ENCODE measurements at places on chromosomes 3 and 15. TPM values are rescaled to one million over a fixed set of nuclear protein-coding genes. Genes with fewer than 3 reads are reported as not detected.

DNA sequence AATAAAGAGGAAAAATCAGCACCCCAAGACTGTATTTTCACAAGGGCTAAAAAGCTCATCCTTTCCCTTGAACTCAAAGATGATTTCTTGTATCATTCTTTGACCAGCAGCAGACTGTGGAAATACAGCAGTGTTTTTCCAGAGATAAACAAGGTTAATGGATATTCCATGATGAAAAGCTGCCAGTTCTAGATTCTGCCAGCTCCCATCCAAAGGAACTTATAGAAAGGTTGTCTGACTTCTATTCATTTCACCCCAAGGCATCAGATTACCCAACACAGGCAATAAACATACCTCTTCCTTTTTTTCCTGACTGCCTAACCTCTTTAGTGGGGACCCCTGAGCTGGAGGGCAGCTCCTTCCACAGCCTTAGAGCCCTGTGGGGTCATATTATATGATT lies 375.8 kb upstream of the THBS1 start:
- DNase-seq: no peak

- DNase-seq: no peak
Observed at GRCh38 chr3:155303540-155304097, 10.1 kb upstream of the STRIT1 start.

DNA sequence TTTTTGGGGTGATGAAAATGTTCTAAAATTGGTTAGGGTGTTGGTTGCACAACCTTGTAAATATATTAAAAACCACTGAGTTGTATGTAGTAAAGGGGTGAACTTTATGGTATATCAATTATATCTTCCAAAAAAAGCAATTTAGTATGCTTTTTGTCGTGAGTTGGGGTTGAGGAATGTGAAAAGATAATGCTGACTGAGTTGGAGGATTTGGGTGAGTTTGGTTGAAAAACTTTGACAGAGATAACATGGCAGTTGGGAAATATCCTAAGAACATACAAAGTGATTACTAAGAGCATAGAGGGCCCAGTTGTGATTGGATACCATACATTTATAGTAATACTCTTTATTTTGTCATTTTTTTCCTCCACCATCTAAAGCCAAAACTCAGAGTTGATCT lies 33.6 kb downstream of the HMG20A start:
- no peak for DNase-seq

Gene ZNF80
- total RNA-seq: not detected

Gene ADGRG7
- total RNA-seq: not detected
